Ecto neural progenitor cell (in vitro differentiated cells): ENCODE measurements at places on chromosomes 1 and 21.

DNA sequence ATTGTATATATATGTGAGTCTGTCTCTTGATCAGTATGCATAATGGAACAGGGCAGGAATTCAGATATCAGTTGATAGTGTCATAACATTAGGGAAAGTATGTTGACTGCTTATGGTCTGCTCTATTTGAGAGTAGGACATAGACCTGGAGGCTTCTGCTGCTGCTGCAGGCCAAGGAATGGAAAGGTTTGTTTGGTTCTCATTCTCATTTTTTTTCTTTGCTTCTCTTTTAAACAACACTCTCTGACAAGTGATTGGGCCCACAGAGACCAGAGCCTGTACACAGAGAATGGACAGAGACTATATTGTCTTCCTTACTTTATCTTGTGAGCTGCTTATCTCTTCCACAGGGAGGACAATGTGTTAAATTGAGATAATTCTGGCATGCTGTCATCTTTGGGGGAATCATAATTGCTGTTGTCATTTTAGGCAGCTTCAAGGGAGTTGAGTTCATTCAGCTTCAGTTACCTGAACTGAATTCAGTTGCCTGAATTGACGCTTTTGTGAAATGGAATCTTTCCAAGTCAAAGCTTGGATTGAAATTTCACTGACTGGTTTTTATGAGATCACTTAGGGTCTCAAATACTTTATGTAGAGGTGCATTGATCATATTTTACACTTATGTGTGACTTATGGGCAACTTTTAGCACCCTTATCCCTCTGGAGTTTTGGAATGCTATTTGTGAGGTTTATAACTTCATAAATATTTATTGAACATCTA lies 16.9 kb downstream of the CAP1 start:
- DNase-seq = no peak

- DNase-seq = no peak
These were observed 1797.7 kb downstream of the MRPL39 start for GRCh38 chr21:23809573-23809972.

- DNase-seq = no peak
These were observed 24.8 kb upstream of the ITPKB start for GRCh38 chr1:226763905-226764264.

DNA sequence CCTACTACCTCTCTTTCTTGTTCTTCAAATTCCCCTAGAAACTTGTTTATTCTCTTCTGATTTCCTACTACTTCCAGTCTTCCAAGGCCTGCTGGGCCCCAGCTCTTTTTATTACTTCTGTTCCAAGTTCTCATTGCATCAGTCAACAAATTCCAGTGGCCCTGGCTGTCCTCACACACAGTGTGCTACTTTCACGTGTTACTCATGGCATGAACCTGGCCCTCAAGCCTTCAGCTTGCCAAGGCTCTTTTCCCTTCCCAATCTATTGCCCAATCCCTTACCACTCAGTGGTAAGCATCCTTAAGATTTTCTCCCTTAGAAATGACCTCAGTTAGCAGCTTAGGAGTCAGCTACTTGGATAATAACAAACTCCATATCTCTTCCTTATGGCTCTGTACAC lies 613.5 kb downstream of the LMO4 start:
- no peak for DNase-seq

DNA sequence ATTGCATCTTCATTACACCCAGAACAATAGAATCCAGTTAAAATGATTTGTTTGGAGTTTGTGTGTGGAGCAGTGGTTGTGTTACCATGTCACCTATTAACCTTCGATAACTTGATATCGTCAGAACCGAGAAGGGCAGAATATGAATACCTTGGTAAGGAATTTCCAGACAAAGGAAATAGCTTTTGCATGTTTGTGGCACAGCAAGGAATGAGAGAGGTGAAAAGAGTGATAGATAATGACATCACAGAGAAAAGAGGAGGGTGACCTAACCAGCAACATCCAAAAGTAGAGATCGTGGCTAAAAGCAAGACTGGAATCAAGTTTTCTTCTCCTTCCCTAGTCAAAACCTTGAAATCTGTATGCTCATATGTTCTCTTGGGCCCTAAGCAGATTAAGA lies 244.6 kb upstream of the NEGR1 start:
- DNase-seq = no peak
